ENCODE measurements at places on chromosomes 11 and 22.
A peak's percentile ranks its signal among the peaks of the same experiment; 100 is the strongest.

- DNase-seq: no peak
Measured at GRCh38 chr22:22425783-22426624, 82.5 kb downstream of the ZNF280B start.

DNA sequence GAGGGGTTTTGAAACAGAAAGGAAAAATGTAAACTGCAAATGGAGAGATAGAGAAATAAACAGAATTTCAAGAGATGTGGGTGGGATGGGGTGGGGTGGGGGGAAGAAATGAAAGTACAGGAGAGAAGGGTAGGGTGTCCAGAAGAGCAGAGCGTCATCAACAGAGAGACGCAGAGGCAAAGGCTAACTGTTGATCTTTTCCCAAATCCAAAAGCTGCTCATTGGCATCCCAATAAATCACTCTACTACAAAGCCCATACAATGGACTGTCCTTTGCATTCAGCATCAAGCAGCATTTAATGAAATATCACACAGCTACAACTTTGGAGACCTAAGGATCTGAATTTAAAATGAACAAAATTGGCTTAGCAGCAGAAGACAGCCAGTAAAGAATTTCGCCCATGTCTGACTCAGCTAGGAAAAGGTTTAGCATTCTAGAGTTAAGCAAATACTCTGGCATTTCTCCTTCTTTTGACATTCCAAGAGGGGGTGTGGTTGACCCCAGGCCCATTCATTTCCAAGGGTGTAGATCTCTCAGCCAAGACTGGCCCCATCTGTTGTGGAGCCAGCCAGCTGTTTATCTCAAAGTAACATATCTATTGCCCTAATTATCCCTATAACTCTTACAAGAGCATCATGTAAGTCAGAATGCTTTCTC is 1.5 kb downstream of the RAB30 start:
- DNase-seq: peak; percentile 85

- peak; percentile 84 for DNase-seq
Measured at GRCh38 chr11:62444236-62444833, 25.5 kb downstream of the SCGB1A1 start.

- no peak for DNase-seq
Measured at GRCh38 chr22:37182101-37182948, 5.7 kb downstream of the C1QTNF6 start.

- DNase-seq: peak; percentile 92
Measured at GRCh38 chr11:58905721-58906547, 33.4 kb upstream of the GLYATL1 start.

GRCh38 chr11:130677486-130678153 is 229.2 kb downstream of the ADAMTS15 start:
- peak; percentile 95 for DNase-seq

- no peak for DNase-seq
Measured at GRCh38 chr11:30617762-30618161, 31.6 kb upstream of the MPPED2 start.

DNA sequence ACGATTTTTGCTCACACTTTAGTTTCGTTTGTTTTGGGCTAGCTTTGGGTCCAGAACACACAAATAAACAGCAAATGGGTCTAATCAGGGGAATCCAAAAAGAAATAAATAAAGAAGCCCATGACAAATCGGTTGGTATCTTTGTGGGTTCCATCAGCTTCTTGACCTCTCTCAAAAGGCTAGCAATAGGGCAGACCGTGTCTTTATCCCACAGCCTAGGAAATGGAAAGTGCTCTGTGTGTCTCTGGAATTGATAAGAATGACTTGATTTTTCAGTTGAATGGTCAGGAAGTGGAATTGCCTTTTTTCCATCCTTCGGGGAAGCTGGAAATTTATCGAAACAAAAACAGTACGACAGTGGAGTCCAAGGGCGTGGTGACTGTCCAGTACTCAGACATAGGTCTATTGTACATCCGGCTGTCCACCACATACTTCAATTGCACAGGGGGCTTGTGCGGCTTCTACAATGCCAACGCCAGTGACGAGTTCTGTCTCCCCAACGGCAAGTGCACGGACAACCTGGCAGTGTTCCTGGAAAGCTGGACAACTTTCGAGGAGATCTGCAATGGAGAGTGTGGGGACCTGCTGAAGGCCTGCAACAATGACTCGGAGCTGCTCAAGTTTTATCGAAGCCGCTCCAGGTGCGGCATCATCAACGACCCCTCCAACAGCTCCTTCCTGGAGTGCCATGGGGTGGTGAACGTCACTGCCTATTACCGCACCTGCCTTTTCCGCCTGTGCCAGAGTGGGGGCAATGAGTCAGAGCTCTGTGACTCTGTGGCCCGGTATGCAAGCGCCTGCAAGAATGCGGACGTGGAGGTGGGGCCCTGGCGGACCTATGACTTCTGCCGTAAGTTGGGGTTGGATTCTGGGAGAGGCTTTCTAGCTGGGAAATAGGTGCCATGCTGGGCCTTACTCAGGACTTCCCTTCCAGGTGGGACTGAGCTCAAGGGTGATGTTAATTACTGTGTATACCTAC is 28.6 kb downstream of the TECTA start:
- no peak for DNase-seq

GRCh38 chr22:42277988-42278776 is 7.7 kb upstream of the TCF20 start:
- no peak for DNase-seq

DNA sequence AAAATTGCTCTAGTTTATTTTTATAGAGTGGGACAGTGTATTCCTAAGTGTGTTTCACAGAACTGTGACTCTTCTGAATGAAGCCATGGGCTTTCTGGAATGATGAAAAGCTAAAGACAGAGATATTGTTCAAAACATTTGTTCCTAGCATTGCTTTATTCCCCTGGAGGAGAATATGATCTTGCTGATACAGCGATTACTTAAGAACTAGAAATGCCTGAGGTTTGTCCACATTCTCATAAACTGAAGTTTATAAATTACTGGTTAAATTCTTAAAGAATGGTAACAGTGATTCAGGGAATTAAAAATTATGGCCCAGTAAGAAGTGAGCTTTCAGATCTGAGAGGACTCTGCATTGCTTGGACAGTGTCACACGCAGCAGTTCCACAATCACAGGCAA is 690.3 kb downstream of the FAM181B start:
- no peak for DNase-seq

GRCh38 chr11:44968510-44968909 is 17.8 kb upstream of the TP53I11 start:
- peak; percentile 21 for DNase-seq

DNA sequence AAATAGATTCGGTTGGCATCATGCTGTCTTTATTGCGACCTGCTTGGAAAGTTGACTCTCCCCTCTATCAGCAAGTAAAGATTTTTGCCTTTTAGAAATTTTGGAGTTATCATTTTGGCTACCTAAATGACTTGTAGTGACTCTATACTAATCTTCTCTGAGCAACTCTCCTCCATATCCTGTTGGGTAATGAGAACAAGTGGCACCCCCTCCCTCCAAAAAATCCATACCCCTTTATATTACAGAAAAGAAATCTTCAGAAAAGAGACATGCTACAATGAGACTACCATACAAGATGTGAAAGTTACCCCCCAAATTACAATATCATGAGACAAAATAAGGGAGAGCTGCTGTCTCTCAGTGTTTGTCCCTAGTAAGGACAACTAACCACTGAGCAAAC is 1.2 kb downstream of the JAML start:
- no peak for DNase-seq

GRCh38 chr11:5505363-5506048 is 4.3 kb downstream of the UBQLN3 start:
- no peak for DNase-seq

DNA sequence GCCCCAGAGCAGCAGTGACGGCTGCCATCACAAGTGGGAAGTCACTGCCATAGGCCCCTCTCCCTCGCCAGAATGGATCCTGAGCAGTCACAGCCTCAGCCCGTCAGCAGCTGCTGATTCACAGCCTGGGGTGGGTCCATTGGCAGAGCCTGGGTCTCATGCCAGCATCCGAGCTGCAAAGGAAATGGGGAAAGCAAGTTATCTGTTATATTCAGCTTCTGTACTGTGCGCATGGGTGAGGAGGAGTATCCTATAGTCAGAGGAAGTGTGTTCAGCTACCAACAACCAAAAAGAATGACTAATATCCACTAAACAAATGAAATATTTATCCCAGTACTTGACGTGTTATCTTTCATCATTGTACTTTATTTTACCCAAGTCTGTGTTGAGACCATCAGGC is 119.7 kb downstream of the RCN1 start:
- peak; percentile 56 for DNase-seq

GRCh38 chr11:32149748-32150147 is 58.9 kb downstream of the RCN1 start:
- no peak for DNase-seq

DNA sequence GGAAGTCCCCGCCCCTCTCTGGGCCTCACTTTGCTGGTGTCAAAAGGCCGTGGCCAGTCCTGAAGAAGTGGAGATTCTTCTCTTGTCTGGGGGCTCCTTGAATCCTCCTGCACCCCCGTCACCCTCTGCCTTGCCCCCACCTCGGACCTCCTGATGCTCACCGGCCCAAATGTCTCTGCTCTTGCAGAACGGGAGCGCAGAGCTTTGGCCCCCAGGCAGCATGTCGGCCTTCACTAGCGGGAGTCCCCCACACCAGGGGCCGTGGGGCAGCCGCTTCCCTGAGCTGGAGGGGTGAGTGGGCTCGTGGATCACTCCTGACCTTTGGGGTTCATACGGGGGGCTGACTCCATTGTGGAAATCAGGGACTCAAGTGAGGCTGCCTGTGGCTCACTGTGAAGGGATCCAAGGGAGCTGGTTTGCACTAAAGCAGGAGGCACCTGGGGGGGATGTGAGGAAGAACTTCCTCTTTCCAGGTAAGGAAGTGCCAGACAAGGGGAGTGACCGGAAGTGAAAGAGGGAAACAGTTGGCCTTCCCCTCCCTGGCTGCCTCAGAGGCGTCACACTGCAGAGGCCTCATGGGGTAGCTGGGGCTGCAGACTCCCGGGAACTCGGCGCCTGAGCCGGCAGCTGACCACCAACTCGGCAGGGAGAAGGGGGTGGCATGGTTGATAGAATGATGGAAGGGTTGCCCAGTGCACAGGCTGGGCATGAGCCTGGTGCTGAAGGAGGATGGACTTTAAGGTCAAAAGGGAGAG is 23.1 kb downstream of the CSF2RB start:
- DNase-seq: no peak

- no peak for DNase-seq
Measured at GRCh38 chr11:116539836-116540418, 232.9 kb downstream of the BUD13 start.

- no peak for DNase-seq
Measured at GRCh38 chr22:32480238-32480637, 5.6 kb downstream of the FBXO7 start.

DNA sequence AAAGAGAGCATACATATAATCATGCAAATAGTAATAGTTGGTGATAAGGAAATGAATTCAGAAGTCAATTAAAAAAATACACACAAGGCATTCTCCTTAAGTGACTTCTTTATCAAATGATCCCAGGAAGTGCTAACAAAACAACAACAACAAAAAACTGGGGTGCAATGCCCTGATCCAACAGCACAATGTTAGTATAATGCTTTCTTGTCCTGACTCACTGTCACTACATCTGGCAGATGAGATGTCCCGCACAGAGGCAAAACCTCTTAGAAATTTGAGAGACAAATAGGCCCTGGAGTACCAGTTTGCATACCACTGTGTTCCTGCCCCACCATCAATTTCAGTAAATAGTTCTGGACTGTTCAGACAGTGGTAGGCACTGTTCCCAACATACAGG is 11.0 kb upstream of the AMBRA1 start:
- DNase-seq: no peak

DNA sequence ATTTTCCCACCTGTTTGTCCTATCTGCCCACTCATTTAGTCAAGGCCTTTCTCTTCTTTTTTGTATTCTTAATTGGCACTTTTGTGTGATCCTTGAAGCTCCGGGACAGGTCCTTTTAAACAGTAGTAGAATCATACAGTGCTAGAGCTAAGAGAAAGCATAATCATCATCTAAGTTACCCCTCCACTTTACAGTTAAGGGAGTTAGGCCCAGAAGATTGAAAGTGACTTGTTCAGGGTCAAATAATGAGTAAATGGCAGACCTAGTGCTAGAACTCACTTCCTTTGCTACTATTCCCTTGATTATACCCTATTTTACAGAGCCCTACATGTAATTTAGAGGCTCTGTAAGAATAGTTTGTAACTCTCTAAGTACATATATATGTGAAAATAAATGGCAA is 2.5 kb downstream of the USP47 start:
- no peak for DNase-seq

- DNase-seq: peak; percentile 95
Measured at GRCh38 chr11:2097356-2097997, 41.7 kb downstream of the IGF2 start.

- peak; percentile 39 for DNase-seq
Measured at GRCh38 chr11:45259592-45259991, 26.5 kb downstream of the SYT13 start.

GRCh38 chr22:38114484-38115398 is 4.3 kb upstream of the BAIAP2L2 start:
- DNase-seq: peak; percentile 88

GRCh38 chr22:47304854-47305253 is 542.4 kb downstream of the TBC1D22A start:
- DNase-seq: no peak

DNA sequence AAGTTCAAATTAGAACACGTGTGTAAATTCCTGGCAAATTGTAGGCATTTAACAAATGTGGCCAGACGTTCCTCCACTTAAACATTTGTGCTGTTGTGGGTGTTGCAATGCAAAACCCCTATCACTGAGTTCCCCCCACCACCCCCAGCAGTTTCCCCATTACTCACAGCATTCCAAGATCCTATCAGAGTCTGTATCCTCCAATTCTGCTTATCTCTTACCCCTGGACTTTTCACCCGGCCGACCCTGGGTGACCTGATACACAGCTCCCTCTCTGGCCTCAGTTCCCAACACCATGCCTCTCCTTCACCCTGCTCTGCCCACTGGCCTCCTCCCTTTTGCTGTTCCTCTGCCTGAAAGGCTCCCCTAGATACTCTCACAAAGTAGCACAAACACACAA is 31.4 kb upstream of the AQP11 start:
- peak; percentile 65 for DNase-seq

- DNase-seq: no peak
Measured at GRCh38 chr11:111632516-111633220, 30.4 kb downstream of the SIK2 start.

- DNase-seq: peak; percentile 54
Measured at GRCh38 chr11:120332822-120333716, 3.1 kb upstream of the ARHGEF12 start.

DNA sequence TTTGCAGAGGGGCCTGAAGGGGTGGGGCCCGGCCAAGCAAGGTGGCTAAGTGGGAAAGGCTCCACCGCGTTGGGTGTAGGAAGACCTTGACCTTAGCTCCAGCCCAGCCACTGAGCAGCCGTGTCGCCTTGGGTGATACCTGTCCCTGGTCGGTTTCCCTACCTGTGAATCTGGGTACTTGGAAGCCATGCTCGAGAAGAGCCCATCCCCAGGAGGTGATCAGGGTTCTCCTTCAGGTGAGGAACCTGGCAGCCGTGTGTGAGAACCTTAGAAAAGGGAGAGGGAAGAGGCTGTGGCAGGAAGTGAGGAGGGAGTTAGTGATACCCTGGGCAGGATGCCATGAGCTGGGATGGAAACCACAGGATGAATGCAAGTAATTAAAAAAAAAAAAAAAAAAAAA is 21.6 kb downstream of the PPARA start:
- DNase-seq: peak; percentile 93

GRCh38 chr22:27129266-27129665 is 471.9 kb downstream of the MIAT start:
- peak; percentile 83 for DNase-seq

GRCh38 chr11:64600281-64600992 is 9.4 kb downstream of the SLC22A12 start:
- no peak for DNase-seq

Data from EH (cell line).